ENCODE measurements at places on chromosomes 4 and X.

- DNase-seq, result no peak
Observed at GRCh38 chr4:113919145-113919544, 60.3 kb downstream of the ARSJ start.

GRCh38 chr4:55512922-55513571 is 33.7 kb downstream of the CLOCK start:
- no peak for DNase-seq

GRCh38 chrX:39462835-39463234 is 634.9 kb downstream of the BCOR start:
- DNase-seq, result no peak

- no peak for DNase-seq
Observed at GRCh38 chrX:27674491-27674890, 84.3 kb downstream of the DCAF8L2 start.

- DNase-seq, result no peak
Observed at GRCh38 chr4:139933541-139933940, 220.4 kb downstream of the MAML3 start.

GRCh38 chrX:32571579-32571978 is 639.8 kb downstream of the DMD start:
- no peak for DNase-seq

DNA sequence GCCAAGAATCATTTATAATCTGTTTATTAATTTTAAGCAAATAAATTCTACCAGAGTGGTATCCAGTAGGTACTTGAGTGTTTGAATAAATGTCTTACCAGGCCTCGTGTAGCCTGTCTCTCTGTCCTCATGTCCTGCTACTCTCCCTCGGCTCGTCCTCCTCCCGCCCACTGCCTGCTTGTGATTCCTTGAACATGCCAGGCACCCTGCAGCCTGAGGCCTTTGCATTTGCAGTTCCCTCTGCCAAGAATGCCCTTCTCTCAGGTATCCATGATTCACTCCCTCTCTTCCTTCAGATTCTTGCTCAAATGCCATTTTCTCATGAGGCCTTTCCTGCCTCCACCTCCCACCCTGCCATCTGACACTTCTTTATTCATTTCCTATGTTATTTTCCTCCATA is 209.7 kb upstream of the PRPS2 start:
- DNase-seq, result no peak

DNA sequence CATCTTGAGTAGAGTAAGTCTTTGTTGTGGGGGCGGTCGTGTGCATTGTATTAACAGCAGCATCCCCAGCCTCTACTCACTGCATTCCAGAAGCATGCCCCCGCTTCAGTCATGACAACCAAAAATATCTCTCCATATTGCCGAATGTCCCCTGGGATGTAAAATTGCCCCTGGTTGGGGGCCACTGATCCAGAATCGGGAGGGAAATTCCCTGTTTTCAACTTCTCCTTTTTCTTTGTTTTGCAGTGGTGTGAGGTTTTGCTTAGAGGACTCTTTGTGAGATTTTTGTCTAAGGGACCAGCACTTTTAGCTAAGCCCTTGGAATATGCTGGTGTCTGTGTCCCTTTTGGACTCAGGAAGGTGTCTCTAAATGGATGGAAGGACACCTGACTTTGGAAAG is 3.0 kb upstream of the IL13RA1 start:
- DNase-seq, result no peak

- no peak for DNase-seq
Observed at GRCh38 chr4:107689912-107690587, 30.0 kb downstream of the PAPSS1 start.

DNA sequence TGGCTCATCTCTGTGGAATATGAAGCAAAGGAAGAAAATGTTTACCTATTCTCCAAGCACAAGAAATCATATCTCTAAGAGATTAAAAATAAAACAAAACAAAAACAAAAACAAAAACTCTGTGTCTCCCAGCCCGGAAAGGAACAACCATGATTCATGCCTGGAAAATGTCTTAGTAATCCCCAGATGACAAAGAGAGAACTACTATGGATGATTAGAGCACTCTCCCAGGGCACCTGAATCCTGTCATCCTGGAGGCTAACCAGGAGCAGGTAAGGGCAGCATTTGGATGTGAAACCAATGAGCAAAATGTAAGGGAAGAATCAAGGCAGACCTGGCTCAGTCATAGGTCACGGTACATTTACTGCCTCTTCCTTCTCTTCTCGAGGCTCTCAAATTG is 1.7 kb upstream of the AKAP4 start:
- DNase-seq, result no peak

DNA sequence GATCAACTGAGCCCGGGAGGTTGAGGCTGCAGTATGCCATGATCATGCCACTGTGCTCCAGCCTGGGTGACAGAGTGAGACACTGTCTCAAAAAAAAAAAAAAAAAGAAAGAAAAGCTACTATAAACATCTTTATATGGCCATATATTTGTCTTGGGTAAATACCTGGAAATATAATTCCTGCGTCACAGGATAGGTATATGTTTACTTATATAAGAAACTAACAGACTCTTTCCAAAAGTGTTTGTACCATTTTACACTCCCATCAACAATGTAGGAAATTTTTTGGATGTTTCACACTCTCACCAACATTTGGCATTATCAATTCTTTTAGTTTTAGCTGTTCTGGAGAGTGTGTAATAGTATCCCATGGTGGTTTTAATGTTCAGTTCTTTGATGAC is 12.8 kb downstream of the P2RY4 start:
- no peak for DNase-seq

DNA sequence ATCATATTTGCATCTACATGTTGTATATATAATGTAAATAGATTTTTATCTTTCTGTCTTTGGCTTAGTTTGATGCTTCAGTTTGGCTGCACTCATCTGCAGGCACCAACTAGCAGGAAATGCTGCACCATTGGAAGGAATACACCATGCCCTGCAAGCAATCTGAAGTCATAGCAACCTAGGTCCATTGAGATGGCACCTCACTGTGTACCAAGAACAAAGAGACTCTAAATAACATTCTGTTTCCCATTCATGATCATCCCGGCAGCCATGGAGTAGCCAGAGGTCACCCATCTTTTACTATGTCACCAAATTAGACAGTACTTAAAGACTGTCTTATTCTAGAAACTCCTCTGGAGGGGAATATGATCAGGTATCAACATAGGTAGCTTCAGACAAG is 40.8 kb upstream of the HS6ST2 start:
- peak; percentile 10 for DNase-seq

- no peak for DNase-seq
Observed at GRCh38 chr4:57544811-57545654, 434.8 kb upstream of the IGFBP7 start.

GRCh38 chr4:156623376-156623775 is 348.2 kb downstream of the PDGFC start:
- no peak for DNase-seq

DNA sequence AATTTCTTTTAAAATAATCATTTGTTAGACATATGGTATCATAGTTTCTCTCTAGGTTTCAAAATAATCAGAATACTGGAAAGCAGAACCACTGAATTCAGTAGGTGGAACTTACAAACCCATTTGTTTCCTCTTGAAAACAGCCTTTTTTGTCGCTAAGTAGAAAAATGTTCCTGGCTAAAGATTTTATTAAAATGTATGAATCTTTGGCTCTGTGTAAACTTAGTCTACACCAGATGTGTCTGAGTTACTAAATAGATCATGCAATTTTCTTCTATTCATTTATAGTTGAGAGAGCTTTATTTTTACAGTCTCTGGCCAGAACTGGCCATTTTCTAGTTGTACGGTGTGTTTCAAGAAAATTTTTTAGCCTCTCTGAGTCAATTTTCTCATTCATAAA is 1.0 kb downstream of the CYSLTR1 start:
- DNase-seq, result no peak

DNA sequence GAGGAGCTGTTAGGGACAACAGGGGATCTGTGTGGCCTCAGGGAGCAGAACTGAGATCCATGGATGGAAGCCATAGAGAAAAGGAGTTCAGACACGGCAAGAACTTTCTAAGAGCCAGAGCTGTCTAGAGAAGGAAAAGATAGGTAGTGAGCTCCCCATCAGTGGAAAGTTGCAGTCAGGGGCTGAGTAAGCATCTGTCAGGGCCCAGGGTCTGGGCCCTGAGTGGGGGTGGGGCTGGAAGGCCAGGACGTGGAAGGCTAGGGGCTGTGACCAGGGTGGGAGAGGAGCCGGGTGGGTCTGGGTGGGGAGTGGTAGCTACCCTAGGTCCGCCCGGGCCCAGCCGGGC is 324 bp upstream of the MSN start:
- DNase-seq, result no peak

DNA sequence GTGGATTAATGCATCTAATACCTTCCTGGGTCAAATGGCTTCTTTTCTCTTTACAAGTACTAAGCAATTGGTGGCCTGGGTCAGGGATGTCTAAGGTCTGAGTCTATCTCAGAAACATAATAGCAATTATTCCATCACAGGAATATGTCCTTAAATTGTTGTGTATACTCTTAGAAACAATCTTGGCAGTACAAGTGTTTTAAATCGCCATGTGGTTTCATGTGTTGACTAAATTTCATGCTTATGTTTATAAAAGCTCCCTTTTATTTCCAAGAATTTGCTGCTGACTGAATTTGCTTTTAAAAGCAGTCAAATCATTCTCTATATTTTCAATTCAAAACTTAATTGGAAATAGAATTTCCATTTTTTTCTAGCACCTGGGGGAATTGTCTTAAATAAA is 125.3 kb upstream of the PACRGL start:
- DNase-seq, result no peak

DNA sequence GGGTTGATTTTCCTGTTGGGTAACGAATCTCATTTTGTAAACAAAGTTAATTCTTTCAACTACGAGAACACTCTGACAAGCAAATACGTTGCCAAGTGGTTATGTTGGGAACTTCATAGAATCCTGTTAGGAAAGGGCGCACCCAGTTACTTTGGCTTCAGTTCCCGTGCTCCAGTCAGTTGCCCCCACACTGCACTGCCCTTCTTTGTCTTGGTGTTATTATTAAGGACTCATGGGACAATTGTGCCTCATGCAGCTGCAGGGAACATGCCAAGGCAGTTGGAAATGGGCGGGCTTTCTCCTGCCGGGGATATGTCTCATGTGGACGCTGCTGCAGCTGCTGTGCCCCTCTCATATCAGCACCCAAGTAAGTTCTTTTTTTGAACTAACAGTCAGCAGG is 28.9 kb downstream of the OFD1 start:
- no peak for DNase-seq

- DNase-seq, result no peak
Observed at GRCh38 chrX:103681443-103681842, 5.1 kb downstream of the MORF4L2 start.

DNA sequence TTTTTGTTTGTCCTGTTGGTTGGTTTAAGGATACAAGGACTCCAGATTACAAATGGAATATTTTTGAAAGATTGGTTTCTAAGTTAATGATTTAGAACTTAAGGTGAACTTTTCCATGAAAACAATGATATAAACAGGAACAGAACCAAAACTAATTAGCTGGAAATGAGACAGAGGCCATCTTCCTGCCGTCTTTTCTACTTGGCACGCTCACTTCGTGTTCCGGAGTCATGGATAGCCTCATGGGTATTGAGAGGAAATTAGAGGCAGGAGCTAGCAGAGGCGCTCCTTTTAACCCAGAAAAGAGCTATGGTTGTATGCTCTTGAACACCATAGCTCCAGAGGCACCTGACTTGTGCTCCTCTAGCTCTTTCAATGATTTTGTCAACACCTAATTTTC is 2.4 kb downstream of the FAM241A start:
- no peak for DNase-seq

GRCh38 chr4:15714141-15714540 is 11.3 kb downstream of the BST1 start:
- no peak for DNase-seq

DNA sequence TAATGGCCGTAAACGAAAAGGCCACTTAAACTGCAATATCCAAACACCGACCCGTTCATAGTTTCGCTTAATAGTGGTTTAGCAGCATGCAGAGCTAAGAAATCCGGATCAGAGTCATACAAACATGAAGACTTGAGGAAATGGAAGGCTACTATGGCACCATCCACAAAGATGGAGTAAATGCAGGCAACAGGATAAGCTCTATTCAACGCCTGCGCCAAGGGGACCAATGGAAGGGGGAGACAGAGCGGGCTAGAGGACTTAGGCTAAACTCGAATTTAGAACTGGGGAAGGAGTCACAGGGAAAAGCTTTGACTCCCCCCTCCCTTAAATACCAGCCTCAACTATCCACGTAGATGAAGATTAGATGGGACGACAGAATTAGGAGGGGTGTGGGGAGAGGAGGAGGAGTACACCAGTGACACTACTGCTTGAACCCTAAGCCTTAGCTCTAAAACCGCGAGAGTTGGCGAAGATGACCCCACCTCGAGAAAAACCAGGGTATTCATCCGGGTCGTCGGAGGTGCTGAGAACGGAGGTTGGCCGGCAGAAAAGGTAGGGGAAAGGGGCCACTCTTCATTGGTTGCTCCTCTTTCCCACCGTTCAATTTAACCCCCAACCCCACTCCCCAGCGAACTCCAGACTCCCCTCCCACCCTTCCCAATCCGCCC is 3.5 kb downstream of the HUWE1 start:
- DNase-seq, result peak; percentile 27

All from NCI-H345 (cell line).